Stimulated activated CD4-positive, alpha-beta T cell treated with anti-CD3 and anti-CD28 coated beads, Interleukin-1b, Interleukin-23, amount 100 ng/mL, for 1 hour (primary cell): ENCODE measurements at places on chromosomes 5 and 9.

DNA sequence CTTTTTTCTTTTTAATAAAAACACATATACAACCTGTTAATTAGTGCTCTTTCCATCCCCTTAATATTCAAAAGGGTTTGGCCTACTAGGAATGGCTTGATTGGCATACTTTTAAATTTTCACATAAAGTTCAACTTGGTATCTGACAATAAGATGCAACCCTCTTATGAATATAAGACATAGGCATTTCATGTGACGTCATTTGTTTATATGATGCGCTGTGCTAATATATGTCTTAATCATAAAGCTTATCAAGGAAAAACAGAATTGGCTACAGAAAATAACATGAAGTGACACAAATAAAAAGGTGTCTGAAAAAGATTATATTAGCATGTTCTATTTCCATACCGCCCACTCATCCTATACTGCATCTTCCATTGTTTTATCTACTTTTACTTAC, 1642.4 kb downstream of the EFNA5 start:
- DNase-seq, result no peak

DNA sequence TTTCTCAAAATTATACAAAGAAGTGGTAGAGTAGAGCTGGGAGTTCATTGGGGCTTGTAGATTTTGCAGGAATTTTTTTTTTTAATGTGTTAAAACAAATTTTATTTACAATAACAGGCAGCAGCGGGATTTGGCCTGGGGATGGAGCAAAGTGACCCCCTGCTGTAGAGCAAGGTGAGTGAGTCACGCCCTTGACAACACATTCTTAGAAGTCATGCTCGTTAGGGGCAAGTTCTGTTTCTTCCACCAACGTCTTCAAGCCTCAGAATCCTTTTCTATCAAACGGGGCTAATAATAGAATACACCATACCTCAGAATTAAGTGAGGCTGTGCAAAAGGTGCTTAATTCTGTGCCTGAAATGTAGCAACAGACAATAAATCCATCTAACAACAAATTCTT, 1.1 kb upstream of the ANKDD1B start:
- no peak for DNase-seq

DNA sequence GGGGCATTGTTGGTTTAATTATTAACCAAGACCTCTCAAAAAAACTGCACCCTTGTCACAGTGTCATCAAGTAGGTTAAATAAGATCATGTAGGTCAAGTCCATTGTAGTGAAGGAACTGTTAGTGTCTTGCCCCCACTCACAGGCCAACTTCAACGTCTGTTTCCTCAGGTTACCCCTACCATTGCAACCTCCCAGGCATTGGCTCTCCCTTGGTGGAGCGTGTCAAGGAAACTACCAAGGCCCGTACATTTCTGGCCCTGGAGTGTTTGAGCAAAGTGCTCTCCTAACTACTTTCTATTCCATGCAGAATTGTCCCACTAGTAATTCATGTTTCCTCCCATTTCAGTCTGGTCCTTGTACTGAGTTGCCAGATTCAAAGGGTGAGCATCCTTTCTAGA, 167.5 kb downstream of the MEF2C start:
- no peak for DNase-seq

DNA sequence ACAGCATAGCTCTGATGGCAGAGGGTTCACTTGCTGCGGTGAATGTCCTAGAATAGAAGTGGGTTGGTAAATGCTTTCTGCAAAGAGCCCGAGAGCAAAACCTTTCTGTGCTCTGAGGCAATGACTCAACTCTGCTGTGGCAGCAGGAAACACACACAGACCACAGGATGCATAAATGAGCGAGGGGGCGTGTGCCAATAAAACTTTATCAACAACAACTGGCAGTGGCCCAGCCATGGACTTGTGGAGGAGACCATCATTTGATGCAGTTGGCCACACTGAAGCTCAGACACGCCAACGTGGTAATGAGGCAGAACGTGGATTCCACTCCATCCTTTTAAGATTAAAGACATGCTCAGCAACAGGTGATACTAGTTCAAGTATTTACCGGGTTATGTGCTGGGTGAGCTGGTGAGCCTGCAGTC, 6.8 kb downstream of the MRPL36 start:
- DNase-seq, result peak; percentile 41

DNA sequence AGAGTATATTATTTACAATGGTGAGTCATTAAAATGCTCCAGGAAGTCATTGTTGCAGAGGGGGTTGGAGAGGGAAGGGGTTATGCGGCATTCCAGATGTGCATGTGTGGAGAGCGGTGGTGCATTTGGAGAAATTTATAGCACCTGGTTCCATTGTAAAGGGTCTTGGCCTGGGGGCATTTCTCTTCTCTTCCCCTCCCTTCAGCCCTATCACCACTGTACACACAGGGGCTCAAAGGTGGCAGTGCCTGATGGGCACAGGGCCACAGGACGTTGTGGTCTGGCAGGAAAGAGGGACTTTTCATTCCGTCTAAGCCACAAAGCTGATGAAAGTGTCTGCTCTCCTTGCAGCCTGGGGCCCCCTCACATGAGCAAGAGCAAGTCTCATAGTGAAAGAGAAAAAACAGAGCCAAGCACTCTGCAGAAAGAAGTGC, 442.4 kb upstream of the ZNF462 start:
- DNase-seq, result no peak

- DNase-seq, result no peak
Measured at GRCh38 chr5:180291234-180291940, 496 bp downstream of the MAPK9 start.

- DNase-seq, result no peak
Measured at GRCh38 chr9:19552282-19553105, 143.7 kb downstream of the ACER2 start.
